Suprapubic skin (tissue), 4 donors: ENCODE measurements at places on chromosomes 6 and 20.

- no peak for DNase-seq
These were observed 35.5 kb upstream of the MAFB start for GRCh38 chr20:40724566-40724965.

DNA sequence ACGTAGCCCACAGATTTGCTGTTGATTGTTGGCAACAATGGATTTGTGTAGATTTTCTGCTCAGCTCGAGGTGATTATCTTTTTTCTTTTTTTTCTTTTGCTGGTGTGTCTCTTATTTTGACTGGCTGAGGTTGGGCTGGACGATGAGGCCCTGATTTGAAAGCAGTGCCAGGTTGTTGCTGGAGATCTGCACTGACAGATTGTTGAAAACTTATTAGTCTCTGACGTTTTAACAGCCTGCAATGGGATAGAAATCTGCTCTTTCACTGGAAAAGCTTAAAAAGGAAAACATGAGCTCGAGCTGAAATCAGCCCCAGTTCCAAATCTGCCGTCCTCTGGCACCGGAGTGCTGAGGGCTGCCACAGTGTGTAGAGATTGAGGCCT, 87.7 kb downstream of the PDE7B start:
- no peak for DNase-seq

- no peak for DNase-seq
These were observed 907 bp upstream of the HLA-B start for GRCh38 chr6:31357886-31358285.

DNA sequence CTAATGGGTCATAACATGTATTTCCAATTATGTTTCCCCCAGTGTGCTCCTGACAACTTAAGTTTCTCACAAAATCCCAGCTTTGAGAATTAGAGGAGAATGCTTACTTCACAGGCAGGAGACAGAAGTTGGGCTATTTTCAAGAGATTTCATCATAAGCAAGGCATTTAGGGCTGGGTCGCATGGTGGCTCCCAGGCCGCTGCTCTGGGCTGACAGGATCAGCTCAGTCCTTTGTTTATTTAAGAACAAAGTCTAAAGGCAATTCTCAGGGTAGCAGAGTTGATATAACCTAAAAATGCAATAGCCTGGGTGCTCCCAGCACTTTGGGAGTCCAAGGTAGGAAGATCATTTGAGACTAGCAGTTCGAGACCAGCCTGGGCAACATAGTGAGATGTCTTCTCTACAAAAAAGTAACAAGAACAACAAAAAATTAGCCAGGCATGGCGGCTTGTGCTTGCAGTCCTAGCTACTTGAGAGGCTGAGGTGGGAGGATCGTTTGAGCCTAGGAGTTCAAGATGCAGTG, 10.9 kb downstream of the FOXQ1 start:
- DNase-seq = no peak

GRCh38 chr6:133767357-133767970, 121.4 kb upstream of the TCF21 start:
- no peak for DNase-seq

DNA sequence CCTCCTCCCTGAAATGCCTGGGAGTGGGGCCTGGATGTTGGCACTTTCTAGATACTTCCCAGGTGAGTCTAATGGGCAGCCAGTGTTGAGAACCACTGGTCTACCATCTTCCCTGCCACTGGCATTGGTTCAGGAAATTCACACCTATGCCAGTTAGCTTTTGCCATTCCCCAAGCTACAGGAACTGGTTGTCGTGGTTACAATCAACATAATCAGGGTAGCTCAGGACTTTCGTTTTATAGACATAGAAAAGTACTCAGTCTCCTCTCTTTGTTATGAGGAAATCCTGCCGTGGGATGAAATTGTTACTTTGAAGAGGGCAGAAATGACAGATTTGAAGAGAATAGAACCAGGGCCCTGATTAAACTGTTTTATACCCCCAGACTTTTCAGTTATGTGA, 127.9 kb upstream of the FOXO3 start:
- no peak for DNase-seq

GRCh38 chr6:81906709-81907204, 154.3 kb upstream of the TENT5A start:
- no peak for DNase-seq

- DNase-seq = no peak
These were observed 11.7 kb upstream of the HS3ST5 start for GRCh38 chr6:114354482-114354881.

DNA sequence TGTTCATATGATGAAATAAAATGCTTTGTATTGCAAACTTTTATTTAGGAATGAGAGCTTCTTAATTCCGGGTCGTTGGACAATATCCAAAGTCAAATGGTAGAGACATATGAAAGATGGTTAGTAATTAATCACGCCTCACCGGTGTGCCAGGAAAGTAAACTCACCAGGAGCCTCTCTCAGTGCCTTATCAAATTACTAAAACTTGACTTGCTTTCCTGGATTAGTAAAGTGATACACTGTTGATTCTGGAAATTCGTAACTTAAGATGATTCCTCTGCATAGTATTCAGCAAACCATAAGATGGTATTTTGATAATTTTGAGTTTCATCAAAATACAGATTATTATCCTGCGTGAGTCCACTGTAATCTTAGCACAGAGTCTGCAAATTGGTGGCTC, 115.2 kb downstream of the PAX1 start:
- DNase-seq = no peak

GRCh38 chr20:23928788-23929187, 49.2 kb upstream of the CST5 start:
- no peak for DNase-seq

- DNase-seq = no peak
These were observed 60.9 kb downstream of the EPB41L2 start for GRCh38 chr6:131001945-131002660.

DNA sequence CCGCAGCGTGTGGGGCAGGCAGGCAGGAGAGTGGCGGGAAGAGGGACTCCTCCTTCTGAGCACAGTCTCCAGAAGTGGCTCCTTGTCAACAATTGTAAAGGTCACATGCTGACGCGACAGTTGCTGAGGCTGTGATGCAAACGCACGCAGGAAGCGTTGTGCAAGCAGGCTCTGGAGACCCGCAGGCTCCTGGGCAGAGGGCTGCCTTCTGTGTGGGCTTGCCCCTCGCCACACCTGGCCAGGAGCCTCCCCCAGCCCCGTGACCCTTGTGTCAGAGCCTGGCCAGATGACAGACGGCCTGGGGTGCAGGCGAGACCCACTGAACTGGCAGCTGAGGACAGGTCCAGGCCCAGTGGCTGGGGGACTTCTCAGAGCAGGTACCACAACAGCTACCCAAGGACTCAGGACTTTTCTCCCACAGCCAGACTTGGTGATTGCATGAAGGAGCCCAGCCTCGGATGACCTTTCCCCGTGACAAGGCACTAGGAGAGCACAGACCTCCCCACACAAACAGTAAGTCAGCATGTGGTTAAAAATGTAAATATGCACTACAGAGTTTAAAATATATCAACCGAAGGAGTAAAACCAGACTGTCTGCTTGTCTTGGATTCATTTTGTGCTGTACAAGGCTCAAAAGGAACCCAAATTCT, 222.1 kb upstream of the RREB1 start:
- DNase-seq = peak; percentile 75

DNA sequence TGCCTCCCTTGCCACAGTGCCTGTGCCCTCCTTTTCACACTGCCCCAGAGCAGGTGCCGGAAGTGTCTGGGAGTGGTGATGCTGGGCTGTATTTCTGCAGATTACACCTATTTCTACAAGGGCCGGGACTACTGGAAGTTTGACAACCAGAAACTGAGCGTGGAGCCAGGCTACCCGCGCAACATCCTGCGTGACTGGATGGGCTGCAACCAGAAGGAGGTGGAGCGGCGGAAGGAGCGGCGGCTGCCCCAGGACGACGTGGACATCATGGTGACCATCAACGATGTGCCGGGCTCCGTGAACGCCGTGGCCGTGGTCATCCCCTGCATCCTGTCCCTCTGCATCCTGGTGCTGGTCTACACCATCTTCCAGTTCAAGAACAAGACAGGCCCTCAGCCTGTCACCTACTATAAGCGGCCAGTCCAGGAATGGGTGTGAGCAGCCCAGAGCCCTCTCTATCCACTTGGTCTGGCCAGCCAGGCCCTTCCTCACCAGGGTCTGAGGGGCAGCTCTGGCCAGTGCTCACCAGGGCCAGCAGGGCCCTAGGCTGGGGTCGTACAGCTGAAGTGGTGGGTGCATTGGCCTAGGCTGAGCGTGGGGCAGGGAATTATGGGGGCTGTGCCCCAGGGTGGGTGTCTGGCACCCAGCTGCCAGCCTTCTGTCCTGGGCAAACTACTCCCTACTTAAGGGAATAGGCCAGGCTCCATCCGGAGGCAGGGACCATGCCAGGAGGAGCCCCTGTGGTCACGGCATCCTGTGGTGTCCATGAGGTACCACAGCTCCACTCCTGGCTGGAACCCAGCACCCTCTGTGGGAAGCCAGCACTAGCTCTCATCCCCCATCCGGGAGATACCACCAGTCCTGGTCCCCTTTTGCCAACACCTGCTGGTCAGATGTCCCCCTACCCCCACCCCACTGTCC, 3.5 kb downstream of the MMP24OS start:
- no peak for DNase-seq

DNA sequence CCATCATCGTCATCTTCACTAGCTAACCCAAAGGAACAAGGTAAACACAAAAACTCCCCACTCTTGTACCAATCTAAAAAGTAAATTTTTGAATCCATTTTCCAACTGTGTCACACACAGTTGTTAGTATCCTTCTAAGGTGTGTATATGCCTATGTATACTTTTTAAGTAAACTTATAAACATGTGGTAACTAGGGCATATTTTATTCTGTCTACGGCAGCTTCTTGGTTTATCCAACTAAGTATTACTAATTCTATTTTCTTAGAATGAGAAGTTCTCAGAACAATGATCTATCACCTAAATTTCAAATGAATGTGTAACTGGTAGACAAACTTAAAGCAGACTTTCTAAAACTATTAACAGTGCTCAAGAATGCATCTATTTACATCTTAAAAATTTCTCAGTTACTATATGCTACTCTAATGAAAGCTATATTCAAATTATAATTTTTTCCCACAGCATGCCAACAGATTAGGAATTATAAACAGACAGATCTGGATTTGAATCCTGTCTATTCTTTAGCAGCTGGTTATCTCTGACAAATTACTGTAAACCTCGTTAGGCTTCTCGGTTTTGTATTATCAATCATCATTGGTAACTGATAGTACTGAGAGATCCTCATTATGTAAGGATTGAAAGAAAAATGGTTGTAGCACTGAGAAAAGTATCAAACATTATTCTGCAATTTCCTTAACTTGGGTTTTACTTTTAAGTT, 1.8 kb upstream of the PLN start:
- DNase-seq = no peak

GRCh38 chr20:17904027-17904426, 64.6 kb downstream of the SNX5 start:
- no peak for DNase-seq

- no peak for DNase-seq
These were observed 130.6 kb downstream of the TENT5A start for GRCh38 chr6:81621816-81622395.

GRCh38 chr6:11206576-11206975, 25.9 kb downstream of the NEDD9 start:
- DNase-seq = no peak
